GM19239 (cell line): ENCODE measurements at places on chromosomes 2 and 18.

- DNase-seq = no peak
Observed at GRCh38 chr2:78980152-78980465, 45.4 kb upstream of the REG3G start.

DNA sequence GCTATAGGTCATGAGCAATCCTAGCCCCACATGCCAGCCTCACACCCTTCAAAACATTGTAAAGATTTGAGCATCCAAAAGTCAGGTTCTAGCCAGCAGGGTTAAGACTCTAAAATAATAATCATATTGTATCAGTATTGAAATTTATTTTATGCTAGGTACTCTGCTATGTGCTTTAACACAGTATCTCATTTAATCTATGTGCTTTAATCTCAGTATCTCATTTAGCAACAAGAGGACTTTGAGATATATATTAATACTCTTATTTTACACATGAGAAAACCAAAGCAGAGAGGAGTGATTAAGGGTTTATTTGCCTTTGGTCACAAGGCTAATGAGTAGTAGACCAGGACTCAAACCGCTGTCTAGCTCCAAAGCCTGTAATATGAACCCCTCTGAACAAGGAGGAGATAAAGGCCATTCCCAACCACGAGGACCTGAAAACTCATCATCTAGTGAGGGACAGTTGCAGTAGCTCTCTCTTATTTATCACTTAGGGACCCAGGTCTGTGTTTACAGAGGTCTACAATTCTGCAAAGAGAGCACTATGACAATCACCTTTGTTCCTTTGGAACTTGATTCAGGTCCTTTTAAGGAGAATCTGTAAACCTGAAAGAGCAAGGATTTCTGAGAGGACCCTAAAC, 116.5 kb upstream of the SERTAD2 start:
- no peak for DNase-seq

GRCh38 chr18:70398076-70398475, 109.2 kb downstream of the SOCS6 start:
- DNase-seq = no peak

- DNase-seq = no peak
Observed at GRCh38 chr18:45284174-45284573, 331.1 kb upstream of the SLC14A2 start.

GRCh38 chr2:66814916-66815315, 380.0 kb downstream of the MEIS1 start:
- DNase-seq = no peak

GRCh38 chr2:66553370-66553769, 118.4 kb downstream of the MEIS1 start:
- no peak for DNase-seq

DNA sequence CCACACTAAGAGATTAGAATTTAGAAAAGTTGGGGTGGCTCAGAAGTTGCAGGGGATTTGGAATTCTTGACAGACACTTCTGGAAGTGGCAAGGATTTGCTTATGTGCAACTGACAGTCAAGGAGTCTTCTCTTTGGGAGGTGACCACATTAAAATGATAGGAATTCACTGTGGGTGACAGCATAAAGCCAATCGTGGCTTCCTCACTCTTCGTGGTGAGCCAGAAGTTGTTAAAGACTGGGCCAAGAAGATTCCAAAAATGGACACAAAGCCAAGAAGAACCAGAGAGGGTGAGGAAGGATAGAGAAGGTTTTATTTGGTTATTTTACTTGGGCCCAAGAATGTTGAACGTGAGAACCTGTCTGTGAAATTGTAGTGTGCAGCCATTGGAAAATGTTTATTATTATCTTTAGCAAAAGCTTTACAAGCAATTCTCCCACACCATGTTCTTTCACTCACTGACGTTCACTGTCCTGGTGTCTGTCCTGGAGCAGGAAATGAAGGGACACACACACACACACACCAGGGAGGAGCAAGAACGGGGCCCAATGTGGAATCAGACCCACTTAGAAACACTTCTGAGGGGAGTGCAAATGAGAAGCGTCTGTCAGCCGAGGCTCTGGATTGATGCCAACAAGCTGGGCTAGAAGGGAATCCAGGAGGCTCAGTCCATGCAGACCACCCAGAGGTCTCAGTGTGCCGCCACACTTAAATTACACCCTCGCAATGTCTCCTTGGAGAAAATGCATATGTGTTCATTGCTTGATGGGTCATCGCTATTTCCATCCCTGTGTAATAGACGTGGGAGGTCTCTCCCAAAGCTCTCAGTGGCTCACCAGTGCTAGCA, 37.2 kb downstream of the STEAP3 start:
- no peak for DNase-seq

DNA sequence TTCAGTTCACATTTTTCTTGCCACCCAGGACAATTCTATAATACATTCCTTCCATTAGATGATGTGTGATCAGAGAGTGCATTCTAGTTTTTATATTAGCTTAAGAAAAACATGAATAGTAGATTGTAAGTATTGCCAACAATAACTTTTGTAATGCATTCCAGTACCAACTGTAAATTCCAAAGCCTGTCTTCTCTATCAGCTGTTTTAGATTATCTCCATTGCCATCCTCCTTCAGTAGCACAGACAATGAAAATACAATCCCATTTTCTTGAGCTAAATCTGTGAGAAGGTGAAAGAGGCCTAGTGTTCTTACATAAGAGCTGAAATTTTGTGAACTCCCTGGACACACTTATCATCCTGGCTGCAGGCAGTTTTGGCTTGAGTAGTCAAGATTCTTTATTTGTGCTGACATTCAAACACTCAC, 103.9 kb downstream of the CCBE1 start:
- DNase-seq = no peak

DNA sequence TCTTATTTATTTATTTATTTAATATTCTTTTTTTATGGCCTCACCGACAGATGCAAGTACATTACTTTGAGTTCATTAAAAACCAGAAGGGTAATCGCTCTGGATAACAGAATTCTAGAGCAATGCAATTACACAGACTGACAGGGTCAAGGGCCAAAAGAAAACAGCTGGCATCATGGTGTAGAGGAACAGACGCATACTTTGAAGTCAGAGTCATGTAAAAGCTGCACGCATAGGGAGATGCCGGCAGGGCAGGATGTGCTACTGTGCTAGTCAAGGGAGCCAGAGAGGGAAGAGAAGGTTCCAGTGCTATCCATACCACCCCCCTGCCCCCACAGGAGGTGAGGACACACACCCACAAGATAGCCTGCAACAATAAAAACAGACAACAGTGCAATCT, 115.2 kb upstream of the TFCP2L1 start:
- DNase-seq = no peak

- DNase-seq = no peak
Observed at GRCh38 chr2:106038601-106039375, 155.3 kb downstream of the UXS1 start.

DNA sequence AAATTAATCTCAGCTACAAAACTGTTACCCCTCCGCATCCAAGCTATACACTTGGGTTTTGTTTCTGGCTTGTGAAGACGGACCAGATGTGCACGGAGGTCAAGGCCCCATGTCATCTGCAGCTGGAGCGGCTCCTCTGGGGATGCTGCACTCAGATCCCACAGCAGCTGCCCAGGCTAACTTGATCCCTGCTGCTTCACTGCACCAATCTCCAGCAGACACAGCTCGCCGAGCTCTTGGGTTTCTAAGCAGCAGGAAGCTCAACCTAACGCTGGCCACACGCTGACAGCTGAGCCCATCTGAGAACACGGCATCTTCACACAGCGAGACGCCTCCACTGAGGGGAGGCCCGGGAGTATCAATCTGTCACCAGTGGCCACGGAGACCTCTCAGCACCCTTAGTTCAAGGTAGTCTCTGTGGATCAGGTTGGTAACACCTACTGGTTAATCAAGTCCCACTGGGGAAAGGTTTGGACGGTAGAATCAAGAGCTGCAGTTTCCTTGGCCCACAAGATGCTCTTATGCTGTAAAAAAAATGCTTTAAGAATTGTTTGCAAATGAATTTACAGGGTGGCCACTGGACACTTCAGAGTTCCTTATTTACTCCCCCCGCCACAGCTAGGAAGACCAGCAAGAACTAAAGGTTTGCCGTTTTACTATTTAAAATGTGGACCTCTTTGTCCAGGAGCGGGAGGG, 67.5 kb downstream of the EMILIN2 start:
- no peak for DNase-seq

- DNase-seq = no peak
Observed at GRCh38 chr2:66427300-66427699, 7.6 kb upstream of the MEIS1 start.

- DNase-seq = no peak
Observed at GRCh38 chr18:34590503-34590902, 119.6 kb upstream of the DTNA start.

DNA sequence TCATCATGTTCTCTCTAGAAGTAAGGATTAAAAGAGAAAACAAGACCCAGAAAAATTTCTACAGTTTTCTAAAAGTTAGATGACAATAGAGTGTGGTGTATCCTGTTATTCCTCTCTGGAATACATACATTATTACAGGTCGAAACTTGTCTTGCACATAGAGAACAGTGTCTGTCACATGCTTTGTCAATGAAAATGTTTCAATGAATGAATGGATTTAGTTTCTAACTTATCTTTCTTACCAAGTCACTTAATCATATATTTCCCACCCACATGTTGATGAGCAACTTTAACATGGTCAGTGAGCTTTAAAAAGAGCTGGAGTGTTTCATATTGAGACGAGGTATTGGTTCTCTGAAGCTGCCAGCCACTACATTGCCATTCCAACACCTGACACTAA, 4.3 kb downstream of the DSG4 start:
- no peak for DNase-seq

- DNase-seq = no peak
Observed at GRCh38 chr2:44836174-44836573, 105.3 kb upstream of the SIX3 start.

DNA sequence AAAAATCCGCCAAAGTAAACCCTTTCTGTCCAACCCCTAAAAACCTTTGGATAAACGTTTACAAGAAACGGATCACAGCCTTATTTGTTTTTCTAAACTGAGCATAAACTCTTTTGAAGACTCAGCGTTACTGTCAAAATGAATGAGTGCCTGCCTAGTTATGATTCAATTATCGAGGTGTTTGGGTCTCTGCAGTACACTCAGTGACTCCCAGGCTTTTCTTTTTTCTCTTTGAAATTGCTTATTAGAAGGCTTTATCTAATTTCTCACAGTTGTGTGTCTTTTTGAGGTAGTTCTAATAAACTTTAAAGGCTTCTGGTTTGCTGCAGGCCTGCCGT, 663 bp downstream of the RHBDD1 start:
- DNase-seq = no peak

GRCh38 chr2:19902216-19902740, 495 bp upstream of the TTC32 start:
- DNase-seq = no peak

DNA sequence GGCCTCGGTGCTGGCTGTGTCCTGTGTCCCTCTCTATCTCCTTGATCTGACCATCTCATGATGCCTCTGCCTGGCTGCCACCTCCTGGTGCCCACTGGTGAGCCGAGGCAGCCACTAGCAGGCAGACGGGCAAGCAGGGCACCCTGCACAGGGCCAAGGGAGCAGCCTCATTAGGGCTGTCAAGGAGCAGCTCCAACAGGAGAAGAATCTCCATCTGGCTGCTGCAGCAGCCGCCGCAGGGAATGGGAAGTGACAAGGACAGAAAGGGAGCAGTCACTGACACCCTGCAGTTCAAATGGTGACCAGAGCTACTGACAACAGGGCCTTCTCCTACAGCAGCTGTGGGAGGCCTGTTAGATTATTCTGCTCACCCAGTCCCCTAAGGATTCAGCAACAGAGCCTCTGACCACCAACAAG, 32.6 kb downstream of the ALPK2 start:
- no peak for DNase-seq

DNA sequence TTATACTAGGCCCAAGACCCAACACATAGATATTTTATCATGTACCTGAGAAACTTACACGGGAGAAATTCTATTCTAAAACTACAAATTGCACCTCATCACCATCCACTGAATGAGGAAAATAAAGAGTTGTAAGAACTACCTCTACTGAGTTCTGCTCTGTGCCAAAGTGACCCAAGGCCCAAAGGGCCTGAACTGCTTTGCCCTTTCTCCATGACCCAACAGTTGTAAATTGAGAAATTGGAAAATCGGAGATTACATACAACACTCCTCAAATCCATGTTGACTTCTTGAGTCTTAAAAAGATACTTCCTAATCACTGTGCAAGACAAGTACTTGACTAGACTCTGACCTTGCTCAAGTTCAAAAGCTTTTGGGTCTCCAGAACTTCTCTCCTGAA, 8.8 kb downstream of the NR4A2 start:
- DNase-seq = no peak

- no peak for DNase-seq
Observed at GRCh38 chr18:23857164-23857552, 157.4 kb upstream of the TTC39C start.

DNA sequence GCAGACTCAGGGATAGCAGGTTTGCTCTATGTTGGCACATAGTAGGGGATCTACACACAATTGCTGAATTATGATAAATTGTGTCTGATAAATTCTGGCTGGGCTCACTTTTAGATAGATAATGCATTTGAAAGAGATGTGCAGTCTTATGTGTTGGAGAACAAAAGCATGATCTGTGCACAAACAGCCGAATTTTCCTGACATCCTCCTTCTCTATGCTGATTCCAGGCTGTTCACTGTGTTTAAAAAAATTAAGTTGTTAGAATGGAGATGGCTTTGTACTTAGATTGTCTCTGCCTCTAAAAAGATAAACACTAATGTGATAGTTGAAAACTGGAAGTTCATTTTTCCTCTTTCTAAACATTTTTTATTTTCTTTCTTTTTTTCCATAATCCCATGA, 2.1 kb downstream of the CERS6 start:
- no peak for DNase-seq

GRCh38 chr2:163269374-163270021, 430.9 kb upstream of the KCNH7 start:
- DNase-seq = no peak

DNA sequence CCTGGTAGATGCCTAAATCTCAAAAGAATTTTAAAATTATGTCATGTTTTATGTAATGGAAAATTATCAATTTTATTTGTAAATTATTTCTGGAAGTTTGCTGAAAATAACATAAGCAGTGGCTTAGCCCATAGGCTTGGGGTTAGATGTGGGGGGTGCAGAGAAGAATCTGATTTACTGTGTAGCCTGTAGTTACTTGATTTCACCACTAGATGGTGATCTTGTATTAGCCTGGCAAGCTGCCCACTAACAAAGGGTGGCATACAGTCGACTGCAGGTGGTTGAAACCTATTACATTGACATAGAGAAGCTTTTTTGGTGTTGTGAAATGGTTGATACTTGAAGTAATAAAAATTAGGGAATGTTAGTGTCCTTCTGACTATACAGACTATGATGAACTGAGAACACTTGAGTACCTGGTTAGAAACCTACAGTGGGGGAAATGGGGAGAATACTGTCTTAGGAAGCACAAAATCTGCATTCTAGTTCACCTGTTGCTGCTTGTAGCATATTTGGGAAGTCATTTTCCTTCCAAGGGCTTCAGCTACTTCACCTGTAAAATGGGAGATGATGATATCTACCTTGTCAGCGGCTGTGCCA, 191.0 kb upstream of the LHCGR start:
- DNase-seq = peak; percentile 59

- DNase-seq = no peak
Observed at GRCh38 chr2:19898592-19899329, 3.0 kb downstream of the TTC32 start.

GRCh38 chr18:3709205-3709604, 259.2 kb downstream of the TGIF1 start:
- no peak for DNase-seq
